ENCODE measurements at places on chromosomes 2 and 18. TPM values are rescaled to one million over a fixed set of nuclear protein-coding genes. Genes with fewer than 3 reads are reported as not detected.

Gene SCN3A
- total RNA-seq = 313 TPM

Gene RAB6C
- total RNA-seq = 0.63 TPM

Gene TCF23
- not detected for total RNA-seq

Gene KIF1A
- 300 TPM for total RNA-seq

Gene ZNF396
- total RNA-seq = 4.4 TPM

Gene XIRP2
- total RNA-seq = 0.31 TPM

Gene ITPRIPL1
- total RNA-seq = 4.7 TPM

Gene KLHL14
- total RNA-seq = 33.8 TPM

Data from parietal lobe (tissue), 2 donors.